ENCODE measurements at places on chromosomes 4 and X.

DNA sequence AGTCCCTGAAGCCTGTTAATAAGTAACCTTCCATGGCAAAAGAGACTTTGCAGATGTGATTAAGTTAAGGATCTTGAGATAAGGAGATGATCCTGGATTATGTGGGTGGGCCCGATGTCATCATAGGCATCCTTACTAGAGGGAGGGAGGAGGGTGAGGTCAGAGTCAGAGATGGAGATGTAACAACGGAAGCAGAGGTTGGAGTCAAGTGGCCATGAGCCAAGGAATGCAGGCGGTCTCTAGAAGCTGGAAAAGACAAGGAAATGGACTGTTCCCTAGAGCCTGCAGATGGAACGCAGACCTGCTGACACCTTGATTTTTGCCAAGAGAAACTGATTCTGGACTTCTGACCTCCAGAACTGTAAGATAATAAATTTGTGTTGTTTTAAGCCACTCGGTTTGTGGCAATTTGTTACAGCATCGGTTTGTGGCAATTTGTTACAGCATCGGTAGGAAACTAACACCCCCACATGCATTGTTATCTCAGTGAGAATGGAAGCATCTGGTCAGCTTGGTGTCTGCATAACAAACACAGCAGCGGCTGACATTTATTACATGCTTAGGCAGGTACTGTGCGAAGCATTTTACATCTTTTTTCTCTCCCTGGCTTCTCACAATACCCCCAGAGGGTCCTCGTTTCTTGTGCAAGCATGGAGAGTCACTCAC, 55.6 kb downstream of the CLDN34 start:
- no peak for DNase-seq

- no peak for DNase-seq
Observed at GRCh38 chr4:141121768-141122454, 11.4 kb downstream of the RNF150 start.

GRCh38 chrX:153465691-153466380, 4.5 kb downstream of the HAUS7 start:
- DNase-seq = peak; percentile 12

DNA sequence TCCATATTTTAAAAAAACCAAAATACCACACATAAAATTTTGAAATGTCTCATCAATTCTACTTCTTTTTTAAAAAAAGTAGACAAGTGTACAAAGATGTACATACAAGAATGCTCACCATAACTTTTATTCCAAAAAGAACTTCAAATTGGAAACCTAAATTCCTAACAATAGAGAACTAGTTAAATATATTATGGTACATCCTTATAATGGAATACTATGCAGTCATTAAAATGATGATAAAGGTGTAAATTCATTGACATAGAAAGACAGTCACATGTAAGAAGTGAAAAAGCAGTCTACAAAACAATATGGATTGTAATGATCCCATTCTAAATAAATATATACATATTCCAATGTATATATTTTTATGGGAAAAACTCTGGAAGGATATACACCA, 31.0 kb downstream of the RPS6KA3 start:
- DNase-seq = no peak

- no peak for DNase-seq
Observed at GRCh38 chr4:128358231-128358912, 70.8 kb upstream of the PGRMC2 start.

GRCh38 chr4:4655901-4656300, 114.1 kb upstream of the STX18 start:
- no peak for DNase-seq

GRCh38 chr4:185467101-185467500, 4.4 kb downstream of the CCDC110 start:
- DNase-seq = no peak

GRCh38 chrX:29435396-29435795, 780.0 kb upstream of the MAGEB2 start:
- DNase-seq = no peak

- no peak for DNase-seq
Observed at GRCh38 chr4:36966756-36967460, 277.6 kb upstream of the NWD2 start.

GRCh38 chr4:74724979-74725378, 69.3 kb downstream of the BTC start:
- no peak for DNase-seq

Measured in occipital lobe (tissue), 3 donors.